ENCODE measurements at places on chromosomes 2 and 18.

DNA sequence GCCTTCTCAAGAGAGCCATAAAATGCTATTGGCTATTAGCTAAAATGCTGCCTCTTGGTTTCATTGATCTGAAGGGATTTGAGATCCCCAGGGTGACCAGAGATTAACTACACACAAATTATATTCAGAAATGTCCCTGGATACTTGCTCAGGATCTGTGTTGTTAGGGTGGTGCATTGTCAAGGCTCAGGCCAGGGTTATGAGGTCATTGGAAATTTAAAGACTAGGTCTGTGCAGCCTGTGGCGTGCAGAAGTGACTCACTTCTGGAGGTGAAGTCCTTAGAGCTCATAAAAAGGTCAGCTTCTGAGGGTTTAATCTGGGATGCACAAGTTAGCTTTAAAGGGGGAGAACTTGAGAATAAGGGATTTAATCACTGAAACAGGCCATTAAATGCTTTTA lies 23.5 kb downstream of the LRRTM1 start:
- no peak for DNase-seq

GRCh38 chr18:26656944-26657536 lies 108.7 kb upstream of the KCTD1 start:
- DNase-seq = no peak

- no peak for DNase-seq
Observed at GRCh38 chr18:10239103-10239502, 215.3 kb upstream of the APCDD1 start.

DNA sequence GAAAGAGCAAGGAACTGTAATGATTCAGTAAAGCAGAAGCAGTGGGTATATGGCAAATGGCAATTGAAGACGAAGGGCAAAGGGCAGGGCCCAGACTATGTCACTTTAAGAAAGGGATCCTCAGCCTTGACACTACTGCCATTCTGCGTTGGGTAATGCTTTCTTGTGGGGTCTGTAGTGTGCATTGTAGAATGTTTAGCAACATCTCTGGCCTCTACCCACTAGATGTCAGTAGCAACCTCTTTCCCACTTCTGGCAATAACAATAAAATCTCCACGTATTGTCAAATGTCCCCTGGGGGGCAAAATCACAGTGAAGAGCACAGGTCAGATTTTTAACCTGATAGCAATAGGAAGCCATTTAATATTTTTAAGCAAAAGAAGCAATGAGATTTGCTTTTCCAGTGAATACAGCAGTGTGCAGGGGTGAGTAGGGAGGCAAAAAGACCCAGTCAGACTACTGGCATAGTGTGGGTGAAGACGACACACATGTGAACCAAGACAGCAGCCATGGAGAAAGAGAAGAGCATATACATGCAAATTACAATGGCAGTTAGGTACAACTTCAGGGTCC lies 209.5 kb downstream of the DYM start:
- no peak for DNase-seq

DNA sequence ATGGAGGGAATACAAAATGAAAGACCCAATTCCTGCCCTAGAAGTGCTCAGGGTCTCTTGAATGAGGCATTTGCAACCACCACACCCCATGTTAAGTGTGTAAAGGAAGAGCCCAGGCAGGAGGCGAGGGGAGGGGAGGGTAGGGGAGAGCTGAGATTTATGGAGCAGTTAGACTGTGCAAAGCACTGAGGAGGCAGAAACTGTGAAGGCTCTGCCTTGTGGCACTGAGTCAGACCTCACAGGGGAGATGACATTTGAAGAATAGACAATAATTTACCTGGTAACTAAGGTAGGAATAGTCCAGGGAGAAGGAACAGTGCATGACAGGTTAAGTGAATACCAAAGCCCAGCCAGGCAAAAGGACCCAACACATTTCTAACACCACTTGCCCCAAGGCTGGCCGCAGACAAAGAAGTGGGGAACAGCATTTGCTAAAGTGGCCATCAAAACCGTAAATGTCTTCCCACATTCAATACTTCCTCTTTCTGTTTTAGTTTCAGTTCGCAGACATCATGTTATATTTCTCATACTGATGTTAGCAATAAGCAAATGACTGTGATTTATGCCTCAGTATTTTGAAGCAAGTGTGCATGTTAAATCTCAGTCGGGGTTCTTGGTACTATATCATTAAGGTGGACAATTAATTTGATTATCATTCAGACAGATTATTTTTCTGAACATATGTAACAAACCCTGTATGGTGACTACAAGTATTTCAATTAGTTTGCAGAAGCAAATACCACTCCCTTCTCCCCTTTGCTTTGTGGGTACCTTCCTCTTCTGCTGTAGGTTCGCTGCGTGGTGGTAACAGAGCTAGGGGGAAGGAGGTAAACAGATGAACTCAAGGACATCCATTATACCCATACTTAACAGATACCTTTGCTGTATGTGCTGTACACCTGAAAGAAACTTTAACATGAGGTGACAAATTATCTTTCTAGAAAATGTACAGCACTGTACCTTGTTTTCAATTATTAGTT lies 27.5 kb downstream of the CDH20 start:
- DNase-seq = no peak

- no peak for DNase-seq
Observed at GRCh38 chr2:197398913-197399312, 35.9 kb downstream of the SF3B1 start.

GRCh38 chr2:131063501-131064283 lies 29.6 kb downstream of the FAM168B start:
- no peak for DNase-seq

GRCh38 chr2:240640939-240641338 lies 15.7 kb downstream of the GPR35 start:
- DNase-seq = no peak

GRCh38 chr18:260547-260946 lies 7.3 kb downstream of the THOC1 start:
- no peak for DNase-seq

GRCh38 chr18:74387383-74387782 lies 69.7 kb downstream of the DIPK1C start:
- DNase-seq = no peak

- no peak for DNase-seq
Observed at GRCh38 chr2:153291718-153292117, 186.8 kb downstream of the RPRM start.

- DNase-seq = no peak
Observed at GRCh38 chr2:191690327-191690726, 12.4 kb downstream of the NABP1 start.

- DNase-seq = no peak
Observed at GRCh38 chr2:161761160-161761559, 136.9 kb downstream of the SLC4A10 start.

DNA sequence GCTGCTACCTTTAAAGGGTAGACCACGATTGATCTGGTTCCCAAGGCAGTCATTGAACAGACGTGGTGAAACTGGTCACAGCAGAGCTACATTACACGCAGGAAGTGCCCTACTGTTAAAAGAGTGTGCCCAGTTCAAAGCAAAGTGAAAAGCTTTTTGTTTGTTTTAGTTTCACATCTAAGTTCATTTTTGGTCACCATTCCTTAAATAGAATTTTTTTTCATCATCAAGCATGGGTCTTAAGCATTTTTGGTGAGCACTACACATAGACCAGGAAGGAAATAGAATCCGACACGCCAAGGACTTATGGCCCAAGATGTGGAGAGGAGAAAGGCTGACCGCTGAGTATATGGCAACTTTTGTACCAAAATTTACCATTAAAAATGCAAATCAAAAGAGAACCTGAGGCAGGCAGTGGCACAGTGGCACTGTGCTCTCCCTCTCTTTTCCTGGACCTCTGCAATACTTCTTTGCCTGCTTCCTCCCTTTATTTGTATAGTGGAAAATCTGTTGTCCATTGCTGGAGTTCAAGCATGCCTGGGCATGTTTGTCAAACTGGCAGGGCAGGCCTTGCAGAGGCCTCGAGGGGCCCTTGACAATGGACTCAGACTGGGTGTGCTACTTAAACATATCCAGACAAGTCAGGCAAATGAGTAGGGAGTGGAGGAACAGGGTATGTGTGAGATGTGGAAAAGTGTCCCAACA lies 42.6 kb upstream of the HNRNPA3 start:
- DNase-seq = no peak

GRCh38 chr2:121099329-121100290 lies 185.4 kb downstream of the TFCP2L1 start:
- DNase-seq = no peak

- DNase-seq = peak; percentile 62
Observed at GRCh38 chr2:97761192-97761591, 47.8 kb downstream of the ZAP70 start.

DNA sequence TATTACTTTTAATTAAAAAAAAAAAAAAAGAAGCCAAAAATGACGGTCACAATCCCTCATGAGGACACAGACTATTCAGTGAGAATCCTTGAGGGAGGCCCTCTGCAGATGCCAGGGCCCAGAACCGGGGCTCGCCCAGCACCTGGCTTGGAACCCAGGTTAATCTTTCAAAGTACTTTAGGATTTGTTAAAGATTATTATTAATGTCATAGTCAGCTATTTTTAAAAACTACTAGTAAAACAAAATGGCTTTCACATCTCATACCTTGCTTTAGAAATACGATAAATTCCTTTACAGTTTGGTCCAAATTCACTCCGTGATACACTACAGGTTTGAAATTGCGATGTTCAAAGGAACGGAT lies 27.1 kb downstream of the C2orf76 start:
- DNase-seq = no peak

- no peak for DNase-seq
Observed at GRCh38 chr2:7096726-7097352, 179.6 kb downstream of the RNF144A start.

GRCh38 chr2:200687922-200688920 lies 102.4 kb downstream of the AOX1 start:
- DNase-seq = no peak

GRCh38 chr2:103808814-103809213 lies 1045.1 kb upstream of the POU3F3 start:
- no peak for DNase-seq

GRCh38 chr18:7728297-7728696 lies 161.2 kb downstream of the PTPRM start:
- no peak for DNase-seq

GRCh38 chr2:225282858-225283710 lies 116.4 kb upstream of the NYAP2 start:
- peak; percentile 30 for DNase-seq

- DNase-seq = peak; percentile 25
Observed at GRCh38 chr2:158745067-158745865, 49.9 kb upstream of the DAPL1 start.

- no peak for DNase-seq
Observed at GRCh38 chr2:127954857-127955256, 69.1 kb upstream of the AMMECR1L start.

- no peak for DNase-seq
Observed at GRCh38 chr2:133993160-133993559, 260.7 kb upstream of the MGAT5 start.

- no peak for DNase-seq
Observed at GRCh38 chr2:138496096-138496651, 5.4 kb upstream of the SPOPL start.

DNA sequence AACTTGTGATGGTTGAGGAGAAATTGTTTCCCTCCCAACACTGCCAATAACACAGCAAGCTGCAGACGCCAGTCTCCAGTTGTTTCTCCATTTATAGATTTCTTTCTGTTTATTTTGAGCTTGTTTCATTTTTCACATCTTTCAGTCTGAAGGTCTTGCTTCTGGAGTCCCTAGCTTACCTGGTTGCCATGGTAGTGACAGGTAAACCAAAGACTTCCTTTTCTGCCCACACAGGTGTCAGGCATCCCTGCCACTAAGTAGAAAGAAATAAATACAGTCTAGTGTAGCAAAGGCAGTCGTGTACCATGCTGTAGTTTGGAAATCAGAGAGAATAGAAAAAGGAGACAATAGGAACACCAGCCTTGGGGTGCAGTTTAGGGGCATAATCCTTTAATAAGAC lies 82.8 kb downstream of the MARCHF4 start:
- no peak for DNase-seq

GRCh38 chr2:19881908-19882265 lies 19.9 kb downstream of the TTC32 start:
- DNase-seq = no peak
